Hematopoietic multipotent progenitor cell (in vitro differentiated cells): ENCODE measurements at places on chromosomes 6 and 20. TPM values are rescaled to one million over a fixed set of nuclear protein-coding genes. Genes with fewer than 3 reads are reported as not detected.

- DNase-seq, result no peak
Observed at GRCh38 chr6:19167251-19167650, 669.9 kb upstream of the ID4 start.

DNA sequence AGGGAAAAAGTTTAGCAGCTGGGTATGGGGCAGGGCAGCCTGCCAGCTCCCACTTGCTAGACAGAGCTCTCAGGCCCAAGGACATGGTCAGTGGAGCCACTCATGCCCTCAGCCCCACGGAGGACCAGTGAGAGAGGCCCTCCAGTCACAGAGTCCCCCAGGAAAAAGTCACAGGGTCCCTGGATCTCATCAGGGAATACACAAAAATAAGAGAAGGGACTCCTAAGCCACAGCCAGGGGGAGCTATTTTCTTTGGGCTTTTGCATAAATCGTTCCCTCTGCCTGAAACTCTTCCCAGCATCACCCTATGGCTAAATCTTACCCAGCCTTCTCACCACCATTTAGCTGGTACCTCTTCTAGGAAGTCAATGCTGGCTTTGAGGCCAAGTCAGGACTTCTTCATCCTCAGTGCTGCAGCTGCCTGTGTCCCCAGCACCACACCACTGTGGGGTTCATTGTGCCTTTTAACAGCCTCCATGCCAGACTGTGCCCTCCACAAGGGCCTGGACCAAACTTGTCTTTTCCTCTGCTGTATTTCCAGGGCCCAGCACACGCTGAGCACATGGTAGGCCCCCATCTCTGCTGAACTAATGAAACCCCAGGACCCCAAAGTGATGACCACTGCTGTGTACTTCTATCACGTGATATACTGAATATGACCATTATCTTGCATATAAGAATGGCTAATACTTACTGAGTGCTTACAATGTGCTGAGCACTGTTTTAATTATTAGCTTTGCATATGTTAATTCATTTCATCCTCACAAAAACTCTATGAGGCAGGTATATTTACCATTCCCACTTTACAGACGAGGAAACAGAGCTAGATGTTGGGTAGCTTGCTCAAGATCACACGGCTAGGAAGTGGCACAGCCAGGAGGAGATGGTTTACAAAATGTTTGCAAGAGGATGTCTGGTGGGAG lies 2.0 kb downstream of the ZNF335 start:
- DNase-seq, result no peak

DNA sequence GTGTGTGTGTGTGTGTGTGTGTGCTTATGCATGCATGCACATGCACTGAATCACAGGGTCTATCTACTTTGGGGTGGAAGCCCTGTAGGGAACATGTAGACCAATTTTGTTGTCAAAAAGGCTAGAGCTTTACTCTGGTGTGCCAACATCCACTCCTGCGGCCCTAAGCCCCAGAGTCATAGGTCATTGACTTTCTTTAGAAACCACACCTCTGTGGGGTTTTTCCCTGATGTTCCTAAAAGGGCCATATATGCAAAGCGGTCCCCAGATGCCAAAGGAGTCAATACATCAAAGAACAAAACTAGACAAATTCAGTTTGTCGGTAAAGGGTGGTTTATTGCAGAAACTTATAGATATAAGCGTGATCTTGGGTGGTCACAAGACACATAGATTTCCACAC lies 29.8 kb upstream of the SLC2A12 start:
- no peak for DNase-seq

- DNase-seq, result no peak
Observed at GRCh38 chr20:1813674-1814635, 81.3 kb upstream of the SIRPA start.

DNA sequence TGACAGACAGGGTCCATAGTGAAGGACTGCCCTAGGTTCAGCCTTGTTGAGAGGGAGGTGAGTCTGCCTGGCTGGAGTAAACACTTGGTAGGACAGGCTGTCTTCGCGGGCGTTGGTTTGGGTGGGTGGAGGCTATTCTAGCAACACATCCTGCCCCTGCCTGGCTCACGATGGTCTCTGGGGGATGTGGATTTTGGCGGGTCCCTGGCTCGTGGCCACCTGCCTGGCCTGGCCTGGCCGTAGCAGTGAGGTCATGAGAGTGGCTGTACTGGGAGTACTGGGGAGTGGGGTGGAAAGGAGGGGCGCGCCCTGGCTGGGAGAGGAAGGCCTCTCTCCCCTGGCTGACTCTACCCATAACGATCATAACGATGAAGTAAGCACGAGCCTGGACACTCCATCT lies 30.2 kb upstream of the MRPS18A start:
- no peak for DNase-seq

GRCh38 chr20:48455651-48456365 lies 372.0 kb downstream of the PREX1 start:
- no peak for DNase-seq

GRCh38 chr6:17910189-17910588 lies 77.2 kb downstream of the KIF13A start:
- no peak for DNase-seq

- no peak for DNase-seq
Observed at GRCh38 chr20:49865559-49865958, 49.8 kb downstream of the SPATA2 start.

- peak; percentile 92 for DNase-seq
Observed at GRCh38 chr6:130018292-130018743, at the start of gene L3MBTL3. Gene L3MBTL3 (plus strand): TSS chr6:130018581. CDS start chr6:130042700, 24,119 bp downstream.

DNA sequence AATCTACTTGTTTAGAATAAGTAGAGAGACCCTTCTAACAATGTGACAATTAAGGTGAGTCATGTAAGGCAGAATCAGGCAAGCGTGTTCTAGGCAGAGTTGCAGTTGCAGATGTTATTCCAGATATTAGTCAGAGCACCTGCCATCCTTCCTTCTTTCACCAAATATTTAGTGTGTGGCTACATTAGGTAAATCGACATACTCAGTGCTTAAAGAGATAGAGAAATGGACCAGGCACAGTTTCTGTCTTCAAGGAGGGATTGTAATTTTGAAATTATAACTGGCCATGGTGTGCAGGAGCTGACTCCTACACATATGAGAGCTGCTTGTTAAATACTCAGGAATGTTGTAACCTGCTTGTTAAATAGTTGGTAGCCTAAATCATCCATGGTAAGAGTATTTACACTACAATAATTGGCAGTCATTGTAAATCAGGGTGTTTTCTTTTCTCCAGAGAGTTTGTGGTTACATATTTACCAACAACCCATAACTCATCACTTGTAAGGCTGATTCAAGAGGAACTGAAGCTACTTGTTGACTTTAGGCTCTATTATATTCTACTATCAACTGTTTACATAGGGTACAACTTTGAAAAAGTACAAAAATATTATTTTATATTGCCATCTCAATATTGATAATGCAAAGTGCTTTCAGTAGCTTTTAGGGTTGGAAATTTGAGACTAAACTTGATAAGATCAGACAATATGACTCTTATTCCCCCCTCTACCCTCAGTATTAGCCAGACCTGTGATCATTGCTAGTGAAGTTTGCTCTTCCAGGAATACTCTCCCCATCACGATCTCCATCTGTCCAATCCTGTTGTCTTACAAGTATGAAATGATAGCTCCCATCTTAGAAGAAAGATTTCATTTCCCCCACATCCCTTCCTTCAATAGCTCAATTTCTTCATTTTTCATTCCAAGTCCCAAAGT lies 607.1 kb downstream of the COL12A1 start:
- no peak for DNase-seq

GRCh38 chr6:168057836-168058235 lies 21.2 kb downstream of the FRMD1 start:
- DNase-seq, result no peak

GRCh38 chr6:140345935-140346334 lies 971.5 kb upstream of the CITED2 start:
- DNase-seq, result no peak

DNA sequence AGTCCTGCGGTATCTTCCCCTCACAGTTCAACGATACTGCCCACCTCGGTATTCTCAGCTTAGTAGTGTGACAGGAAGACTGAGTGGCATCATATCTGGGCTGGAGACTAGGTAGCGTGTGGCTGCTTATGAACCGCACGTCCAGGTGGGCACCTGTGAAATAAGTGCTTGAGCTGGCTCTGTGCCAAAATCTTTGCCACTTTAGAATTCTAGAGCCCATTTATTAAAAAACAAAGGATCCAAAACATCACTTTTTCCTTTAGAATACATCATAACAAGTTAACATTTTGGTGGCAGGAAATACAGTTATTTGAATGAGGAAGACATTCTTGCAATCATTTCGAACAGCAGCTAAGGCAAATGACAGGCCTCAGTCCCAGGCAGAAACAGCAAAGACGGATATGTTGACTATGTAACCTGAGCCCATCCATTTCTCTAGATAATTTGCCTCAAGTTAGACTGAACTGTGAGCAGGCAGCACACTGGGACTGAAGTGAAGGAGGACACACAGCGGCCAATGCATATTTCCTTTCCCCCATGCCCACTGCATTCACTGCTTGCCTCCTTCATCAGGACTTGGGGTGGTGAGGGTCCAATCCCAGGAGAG lies 136.6 kb downstream of the GMDS start:
- no peak for DNase-seq

DNA sequence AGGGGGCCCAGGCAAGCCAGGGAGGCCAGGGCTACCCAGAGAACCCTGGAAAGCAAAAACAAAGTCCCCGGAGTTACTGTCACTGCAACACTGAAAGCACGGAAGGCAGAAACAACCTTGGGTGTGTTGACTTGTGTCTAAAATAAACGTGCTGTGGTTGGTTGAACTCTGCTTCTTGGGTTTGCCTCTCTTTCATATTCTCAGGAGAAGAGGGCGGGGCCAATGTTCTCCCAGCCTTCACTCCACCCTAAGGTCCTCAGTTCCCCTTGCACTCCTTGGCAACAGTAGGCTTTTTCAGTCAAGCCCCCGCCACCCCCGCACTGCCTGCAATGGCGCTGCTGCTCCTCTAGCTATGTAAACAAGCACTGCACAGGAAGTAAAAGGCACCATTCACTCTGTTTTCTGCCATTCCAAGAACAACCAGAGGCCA lies 60.9 kb downstream of the COL9A1 start:
- no peak for DNase-seq

GRCh38 chr6:151359486-151359885 lies 31.9 kb downstream of the ZBTB2 start:
- DNase-seq, result no peak

GRCh38 chr20:62984666-62985443 lies 21.9 kb downstream of the BHLHE23 start:
- DNase-seq, result no peak

DNA sequence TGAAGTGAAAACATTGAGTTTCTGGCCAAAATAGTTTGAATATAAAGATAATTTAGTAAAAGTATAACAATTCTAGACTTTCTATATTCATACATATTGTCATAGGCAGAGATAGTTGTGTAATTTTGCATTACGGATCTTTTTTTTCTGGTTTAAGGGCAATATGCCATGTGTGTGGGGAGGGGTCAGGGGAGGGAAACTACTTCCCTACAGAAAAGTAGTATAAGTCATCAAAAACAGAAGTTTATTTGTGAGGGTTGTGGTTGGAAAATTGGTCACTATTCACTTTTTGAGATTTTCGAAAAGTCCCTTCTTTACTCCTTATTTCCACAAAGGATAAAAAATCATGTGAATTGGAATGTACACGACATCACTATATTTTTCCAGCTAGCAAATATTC lies 288.2 kb upstream of the PREP start:
- no peak for DNase-seq

GRCh38 chr6:15511248-15512125 lies 151.3 kb downstream of the DTNBP1 start:
- no peak for DNase-seq

DNA sequence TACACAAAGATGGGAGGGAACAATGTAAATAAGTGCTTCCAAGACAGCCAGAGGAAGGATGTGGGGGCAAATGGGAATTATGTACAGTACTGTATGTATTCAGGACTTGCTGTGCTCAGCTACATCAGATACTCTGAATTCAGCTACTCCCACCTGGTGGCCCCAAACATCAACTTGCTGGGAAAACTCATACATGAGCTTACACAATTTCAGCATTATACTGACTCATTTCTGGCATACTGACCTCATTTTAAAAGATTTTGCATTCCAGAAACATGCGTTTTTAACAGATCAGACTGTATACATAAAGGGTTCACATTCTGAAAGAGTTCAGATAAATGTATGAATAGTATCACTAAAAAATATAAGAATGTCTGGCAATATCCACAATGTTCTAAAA lies 59.7 kb downstream of the GPX5 start:
- DNase-seq, result no peak

DNA sequence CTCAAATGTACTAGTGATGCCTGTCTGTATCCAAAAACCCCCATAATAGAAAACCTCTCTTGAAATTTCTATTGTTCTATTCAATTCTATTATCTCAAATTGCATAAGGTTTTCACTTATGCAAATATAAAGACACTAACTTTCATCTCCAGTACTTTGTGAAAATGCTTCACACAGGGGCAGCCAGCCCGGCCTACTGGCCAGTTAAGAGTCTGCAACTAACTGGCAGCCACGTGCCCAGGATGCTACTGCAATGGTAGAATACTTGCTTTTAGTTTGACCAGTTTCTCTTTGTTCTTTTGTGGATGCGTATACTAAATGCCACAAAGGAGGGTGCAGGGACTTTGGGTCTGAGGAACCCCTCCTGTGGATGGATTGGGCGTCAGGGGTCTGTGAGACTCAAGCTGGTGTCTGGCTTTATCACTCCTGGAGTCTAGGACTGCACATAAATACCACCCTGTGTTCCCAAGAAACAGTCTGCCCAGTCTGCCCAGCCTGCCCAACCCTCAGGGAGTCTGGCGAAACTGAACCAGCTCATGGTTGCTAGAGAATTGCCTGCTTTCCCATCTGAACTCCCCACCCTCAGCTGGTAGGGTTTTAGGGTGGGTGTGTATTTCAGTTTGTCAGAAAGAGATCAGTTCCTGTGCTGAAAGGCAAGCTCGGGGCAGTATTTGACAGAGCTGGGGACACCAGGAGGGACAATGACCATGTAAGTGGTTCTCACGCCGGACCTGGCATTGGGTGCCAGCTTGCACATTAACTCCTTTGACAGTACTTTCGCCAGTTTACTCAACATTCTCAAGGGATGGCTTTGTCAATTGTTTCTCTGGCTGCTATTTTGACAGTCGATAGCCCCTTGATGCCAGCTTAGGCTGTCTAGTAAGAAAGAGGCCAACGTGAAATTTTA lies 558.2 kb upstream of the JAG1 start:
- DNase-seq, result no peak

RARS2 gene
- total RNA-seq, result 7.0 TPM

VGLL2 gene
- total RNA-seq, result not detected

TFAP2D gene
- not detected for total RNA-seq

SLC26A8 gene
- total RNA-seq, result 0.27 TPM

EYA4 gene
- total RNA-seq, result under 0.01 TPM

ENPP4 gene
- 6.2 TPM for total RNA-seq
